ENCODE measurements at places on chromosomes 6 and 20.
A peak's percentile ranks its signal among the peaks of the same experiment; 100 is the strongest.

DNA sequence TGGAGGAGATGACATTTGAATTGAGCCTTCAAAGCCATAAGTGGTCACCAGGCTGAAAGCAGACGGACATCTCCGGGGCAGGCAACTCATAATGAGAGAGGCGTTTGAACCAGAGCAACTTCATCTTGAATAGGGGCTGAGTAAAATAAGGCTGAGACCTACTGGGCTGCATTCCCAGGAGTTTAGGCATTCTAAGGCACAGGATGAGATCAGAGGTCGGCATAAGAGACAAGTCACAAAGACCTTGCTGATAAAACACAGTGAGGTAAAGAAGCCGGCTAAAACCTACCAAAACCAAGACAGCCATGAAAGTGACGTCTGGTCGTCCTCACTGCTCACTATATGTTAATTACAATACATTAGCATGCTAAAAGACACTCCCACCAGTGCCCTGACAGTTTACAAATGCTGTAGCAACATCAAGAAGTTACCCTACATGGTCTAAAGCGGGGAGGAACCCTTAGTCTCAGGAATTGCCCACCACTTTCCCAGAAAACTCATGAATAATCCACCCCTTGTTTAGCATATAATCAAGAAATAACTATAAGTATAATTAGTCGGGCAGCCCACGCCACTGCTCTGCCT is 194.7 kb upstream of the SOX4 start:
- no peak for DNase-seq

GRCh38 chr6:39812853-39813533 is 20.8 kb downstream of the DAAM2 start:
- DNase-seq: peak; percentile 30

DNA sequence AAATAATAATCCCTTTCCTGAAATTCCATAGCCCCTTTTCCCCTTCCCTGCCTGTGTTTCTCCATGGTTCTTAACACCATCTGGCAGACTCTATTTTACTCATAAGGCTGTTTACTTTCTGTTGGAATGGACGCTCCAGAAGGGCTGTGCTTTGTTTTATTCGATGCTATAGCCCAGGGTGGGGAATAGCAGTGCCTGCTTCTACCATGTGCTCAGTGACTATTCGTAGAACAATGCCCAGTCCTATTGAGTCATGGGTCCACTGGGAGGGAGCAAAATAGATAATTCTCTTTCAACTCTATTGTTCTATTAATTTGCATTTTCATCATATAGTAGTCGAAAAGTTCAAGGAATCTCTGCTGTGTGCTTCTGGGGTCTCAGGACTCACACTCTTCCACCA is 565.1 kb downstream of the C6orf118 start:
- DNase-seq: no peak

DNA sequence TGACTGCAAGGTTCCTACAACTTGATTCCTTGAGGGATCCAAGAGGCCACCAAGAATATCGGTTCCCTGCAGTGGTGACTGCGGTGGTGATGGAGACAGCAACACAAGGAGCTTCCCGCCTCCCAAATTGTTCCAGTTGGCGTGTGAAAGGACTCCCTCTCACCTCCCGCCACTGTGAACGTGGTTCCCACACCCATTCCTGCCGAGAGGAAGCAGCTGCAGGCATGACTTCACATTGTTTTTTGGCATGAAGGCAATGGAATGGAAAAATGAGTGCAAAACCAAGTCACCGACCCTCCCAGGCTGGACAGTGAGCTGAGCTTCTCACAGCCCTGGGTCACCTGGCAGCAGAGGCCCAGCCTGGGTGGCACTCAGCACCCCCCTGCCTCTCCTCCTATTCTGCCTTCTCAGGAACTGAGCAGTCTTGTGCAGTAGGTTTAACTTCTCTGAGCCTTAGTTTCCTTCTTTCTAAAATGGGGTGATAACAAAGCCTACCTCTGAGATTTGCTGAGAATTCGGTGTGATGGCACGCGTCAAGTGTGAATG is 75.0 kb downstream of the CNKSR3 start:
- no peak for DNase-seq

GRCh38 chr20:17857639-17858449 is 110.8 kb downstream of the SNX5 start:
- no peak for DNase-seq
